ENCODE measurements at places on chromosomes 16 and 17.

DNA sequence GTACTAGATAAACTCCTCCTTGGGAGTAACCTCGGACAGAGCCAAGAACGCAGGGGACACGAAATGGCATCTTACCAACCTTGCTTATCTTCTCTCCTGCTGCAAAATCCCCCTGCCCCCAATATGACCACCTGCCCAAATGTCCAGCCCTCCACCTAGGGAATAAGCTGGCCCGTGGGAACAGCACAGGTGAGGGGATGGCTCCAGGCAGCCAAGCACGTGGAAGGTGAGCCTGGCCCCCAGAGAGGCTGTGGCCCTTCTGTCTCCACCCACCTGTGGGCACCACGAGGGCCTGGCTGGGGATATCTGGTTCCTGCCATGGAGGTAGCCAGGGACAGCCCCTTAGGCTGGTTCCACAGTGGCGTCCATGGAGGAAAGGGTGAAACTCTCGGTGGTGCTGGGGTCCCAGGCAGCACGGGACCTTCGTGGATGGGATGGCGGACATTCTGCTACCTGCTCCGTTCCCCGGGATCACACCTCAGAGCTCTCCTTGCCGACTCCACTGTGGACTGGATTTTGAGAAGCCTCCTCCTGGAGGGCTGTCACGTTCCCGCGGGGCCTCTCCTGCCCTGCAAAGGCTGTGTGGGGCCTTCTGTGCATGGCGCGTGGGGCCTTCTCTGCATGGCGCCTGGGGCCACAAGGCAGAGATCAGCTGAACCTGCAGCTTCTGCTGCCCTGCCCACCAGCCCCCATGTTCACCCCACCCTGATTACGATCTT lies 388.5 kb upstream of the TNRC6C start:
- DNase-seq, result no peak

GRCh38 chr17:55601874-55602364 lies 90.7 kb upstream of the SMIM36 start:
- peak; percentile 29 for DNase-seq

DNA sequence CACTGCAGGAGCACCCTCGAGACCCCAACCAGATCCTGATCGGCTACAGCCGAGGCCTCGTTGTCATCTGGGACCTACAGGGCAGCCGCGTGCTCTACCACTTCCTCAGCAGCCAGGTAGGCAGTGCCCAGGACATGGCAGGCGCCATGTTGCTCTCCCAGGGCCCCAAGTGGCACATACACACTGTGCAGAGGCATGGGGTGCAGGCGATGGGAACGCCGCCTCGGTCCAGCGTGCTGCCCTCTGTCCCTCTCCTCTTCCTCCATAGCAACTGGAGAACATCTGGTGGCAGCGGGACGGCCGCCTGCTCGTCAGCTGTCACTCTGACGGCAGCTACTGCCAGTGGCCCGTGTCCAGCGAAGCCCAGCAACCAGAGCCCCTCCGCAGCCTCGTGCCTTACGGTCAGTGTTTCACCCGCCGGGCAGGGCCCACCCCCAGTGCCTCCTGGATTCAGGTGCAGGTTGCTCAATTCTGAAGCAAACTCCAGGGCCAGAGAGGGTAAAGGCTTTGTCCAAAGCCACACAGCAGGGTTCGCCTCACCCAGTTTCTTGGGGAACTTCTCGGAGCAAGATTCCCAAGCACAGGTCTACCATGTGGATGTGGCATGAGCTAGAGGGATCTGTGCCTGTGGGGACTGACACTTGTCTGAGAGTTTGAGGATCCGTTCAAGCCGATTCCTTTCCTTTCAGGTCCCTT lies 24.4 kb upstream of the MYO15B start:
- no peak for DNase-seq

DNA sequence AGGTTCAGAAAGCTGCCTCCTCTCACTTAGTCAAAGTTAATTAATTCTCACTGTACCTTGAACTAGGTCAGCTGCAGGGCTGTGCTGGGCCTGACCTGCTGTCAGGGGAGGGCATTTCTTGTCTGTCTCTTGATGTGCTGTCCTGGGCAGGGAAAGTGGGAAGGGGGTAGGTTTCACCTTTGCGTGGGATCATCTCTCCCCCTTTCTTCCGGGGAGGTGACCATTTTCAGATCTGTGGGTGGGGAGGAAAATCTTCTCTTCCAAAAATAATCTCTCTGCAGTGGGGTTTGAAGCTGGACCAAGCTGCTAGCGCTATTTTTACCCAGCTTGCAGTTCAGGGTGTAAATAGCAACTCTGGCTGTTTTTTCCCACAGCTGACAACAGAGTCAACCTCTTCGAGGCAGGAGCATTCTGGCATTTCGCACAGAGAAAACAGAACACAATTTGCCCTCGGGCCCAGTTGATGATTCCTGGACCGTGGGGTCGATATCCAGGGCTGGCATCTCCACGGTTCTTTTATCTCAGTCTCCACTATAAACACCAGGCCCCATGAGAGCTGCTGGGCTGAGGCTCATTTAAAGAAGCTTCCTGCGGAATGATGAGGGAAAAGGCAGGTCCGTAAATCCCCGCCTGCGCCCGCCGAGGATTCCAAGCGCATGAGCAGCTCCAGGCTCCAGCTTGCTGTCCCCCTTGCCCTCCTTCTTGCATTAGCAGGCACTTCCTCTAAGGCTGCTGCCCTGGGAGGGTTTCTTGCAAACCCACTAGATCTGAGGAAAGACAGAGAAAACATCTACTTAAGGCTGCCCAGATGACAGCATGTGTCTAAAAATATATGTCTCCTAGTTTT lies 93.9 kb downstream of the YPEL2 start:
- DNase-seq, result no peak

GRCh38 chr17:70074956-70075355 lies at the start of gene KCNJ16:
Gene KCNJ16 (plus strand): TSS chr17:70075225. CDS start chr17:70132088, 56,863 bp downstream.
- no peak for DNase-seq

DNA sequence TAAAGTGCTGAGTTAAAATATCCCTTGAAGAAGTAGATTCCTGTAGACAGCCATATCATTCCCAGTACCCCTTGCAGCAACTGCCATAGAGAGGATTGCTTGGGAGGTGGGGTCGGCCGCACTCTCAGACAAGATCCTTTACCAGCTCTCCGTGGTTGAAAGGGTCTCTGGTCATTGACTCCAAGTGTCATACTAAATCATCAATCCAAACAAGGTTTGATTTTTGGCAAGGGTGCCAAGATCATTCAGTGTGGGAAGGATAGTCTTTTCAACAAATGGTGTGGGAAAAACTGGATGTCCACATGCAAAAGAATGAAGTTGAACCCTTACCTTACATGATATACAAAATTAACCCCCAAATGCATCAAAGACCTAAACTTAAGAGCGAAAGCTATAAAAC lies 21.8 kb downstream of the TBX2 start:
- no peak for DNase-seq

DNA sequence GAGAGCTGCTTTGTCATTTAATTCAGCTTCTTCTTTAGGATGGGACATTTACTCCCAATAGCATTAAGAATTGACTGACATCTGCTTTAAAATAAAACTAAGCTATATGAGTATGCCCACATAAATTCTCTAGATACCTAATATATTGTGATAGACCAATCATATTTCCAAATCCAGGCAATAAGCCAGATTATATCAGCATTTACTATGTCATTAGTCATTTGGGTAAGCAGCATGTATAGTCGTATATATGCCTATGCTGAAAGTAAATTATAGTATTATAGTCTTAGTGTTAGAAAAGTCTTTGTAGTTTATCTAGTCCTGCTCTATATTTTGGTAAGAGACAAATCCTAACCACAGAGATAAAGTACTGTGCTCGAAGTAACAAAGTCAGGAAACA lies 958.1 kb downstream of the KCNJ2 start:
- no peak for DNase-seq

DNA sequence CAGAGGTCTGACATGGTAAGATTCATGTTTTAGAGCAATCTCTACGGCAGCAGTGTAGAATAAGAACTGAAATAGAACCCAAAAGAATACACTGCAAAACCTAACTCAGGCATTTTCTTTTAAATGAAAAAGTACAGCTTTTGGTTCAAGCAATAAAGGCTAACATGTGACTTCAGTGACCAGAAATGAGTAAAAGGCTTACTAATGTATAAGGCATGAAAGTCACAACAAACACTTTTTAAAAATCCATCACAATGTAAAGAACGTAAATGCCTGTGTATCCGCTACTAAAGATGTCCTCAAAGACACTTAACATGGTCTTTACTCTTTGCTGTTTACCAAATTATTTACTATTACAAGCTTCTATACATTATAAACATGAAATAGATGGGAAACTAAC lies 16.6 kb downstream of the KIAA0753 start:
- no peak for DNase-seq

DNA sequence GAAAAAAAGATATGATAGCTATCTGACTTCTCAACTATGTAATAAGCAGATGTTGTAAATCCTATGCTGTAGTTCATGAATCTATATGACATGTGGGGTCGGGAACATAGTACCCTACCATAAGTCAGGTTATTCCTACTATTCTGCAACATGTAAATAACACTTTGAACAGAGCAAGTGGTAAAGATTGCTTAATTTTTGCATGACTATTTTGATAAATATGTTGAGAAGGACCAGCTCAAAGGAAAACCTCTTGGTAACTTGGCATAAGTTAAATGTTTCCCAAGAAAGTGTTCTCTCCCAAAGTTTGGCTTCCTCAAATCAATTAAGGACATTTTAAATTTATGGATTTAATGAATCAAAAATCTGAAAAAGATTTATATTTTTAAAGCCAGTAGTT lies 62.1 kb downstream of the ABHD15 start:
- DNase-seq, result no peak

DNA sequence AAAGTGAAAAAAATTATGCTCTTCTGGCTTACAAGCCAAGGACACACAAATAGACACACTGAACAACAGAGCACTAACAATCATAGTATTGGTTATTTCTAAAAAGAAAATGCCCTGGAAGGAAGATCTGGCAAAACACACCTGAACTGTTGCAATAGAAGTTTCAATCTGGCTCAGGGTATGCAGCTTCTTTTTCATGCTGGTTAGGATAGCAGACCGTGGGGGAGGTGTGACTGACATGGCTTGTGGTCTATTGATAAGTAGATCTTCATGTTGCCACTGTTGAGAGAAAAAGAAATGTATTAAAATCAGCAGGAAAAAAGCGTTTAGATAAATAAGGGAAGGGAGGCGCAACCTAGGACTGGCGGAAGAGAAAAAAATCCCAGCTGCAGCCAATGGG lies 26.5 kb upstream of the ARL6IP1 start:
- DNase-seq, result no peak

DNA sequence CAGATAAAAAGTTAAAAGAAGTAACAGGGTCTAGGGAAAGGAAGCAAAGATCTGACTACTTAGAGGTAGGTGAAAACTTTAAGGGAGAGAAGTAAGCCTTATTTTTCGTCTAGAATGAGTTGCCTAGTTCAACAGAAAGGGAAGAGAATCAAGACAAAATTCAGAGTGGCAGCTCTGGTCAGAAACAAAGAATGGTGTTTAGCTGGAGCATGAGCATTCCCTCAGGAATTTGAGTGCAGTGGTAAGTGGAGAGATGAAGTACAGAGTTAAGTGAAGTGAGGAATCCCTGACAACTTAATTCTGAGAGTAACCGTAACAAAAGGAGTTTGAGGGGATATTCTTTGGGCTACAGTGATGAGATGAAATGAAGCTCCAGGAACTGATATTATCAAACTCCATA lies 11.5 kb downstream of the SMG6 start:
- no peak for DNase-seq

GRCh38 chr16:16073891-16074881 lies 124.8 kb downstream of the ABCC1 start:
- no peak for DNase-seq

DNA sequence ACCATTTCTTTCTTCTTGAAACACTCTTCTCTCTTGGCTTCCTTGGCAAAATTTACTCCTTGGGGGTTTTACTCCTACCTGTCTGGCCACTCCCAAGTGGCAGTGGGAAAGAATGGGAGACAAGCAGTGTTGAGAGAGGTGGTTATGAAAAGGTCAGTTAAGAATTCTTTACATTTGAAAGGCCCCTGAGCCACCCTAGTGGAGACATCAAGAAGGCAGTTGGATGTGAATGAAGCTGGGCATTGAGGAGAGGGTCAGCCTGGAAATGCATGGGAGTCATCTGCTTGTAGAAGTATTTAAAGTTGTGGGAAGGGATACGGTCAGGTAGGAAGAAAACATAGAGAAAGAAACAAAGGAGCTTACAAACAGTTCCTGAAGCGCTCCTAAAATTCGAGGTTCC lies 42.3 kb upstream of the CCNF start:
- no peak for DNase-seq

DNA sequence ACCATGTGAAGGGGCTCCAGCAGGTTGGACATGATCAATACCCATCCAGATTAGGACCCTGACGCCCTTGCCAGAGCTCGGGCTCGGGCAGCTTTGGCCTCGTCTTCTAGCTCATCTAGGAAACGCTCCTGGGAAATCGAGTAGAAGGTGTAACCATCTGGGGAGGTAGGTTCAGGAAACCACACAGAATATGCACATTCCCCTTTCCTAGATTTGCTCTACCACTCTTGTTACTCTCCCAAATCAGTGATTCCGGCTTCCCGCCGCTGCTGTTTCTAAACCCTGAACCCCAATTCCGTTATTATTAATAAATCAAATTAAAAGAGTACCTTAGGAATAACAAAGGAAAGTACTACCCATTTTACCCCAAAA lies 507 bp downstream of the COA3 start:
- DNase-seq, result no peak

DNA sequence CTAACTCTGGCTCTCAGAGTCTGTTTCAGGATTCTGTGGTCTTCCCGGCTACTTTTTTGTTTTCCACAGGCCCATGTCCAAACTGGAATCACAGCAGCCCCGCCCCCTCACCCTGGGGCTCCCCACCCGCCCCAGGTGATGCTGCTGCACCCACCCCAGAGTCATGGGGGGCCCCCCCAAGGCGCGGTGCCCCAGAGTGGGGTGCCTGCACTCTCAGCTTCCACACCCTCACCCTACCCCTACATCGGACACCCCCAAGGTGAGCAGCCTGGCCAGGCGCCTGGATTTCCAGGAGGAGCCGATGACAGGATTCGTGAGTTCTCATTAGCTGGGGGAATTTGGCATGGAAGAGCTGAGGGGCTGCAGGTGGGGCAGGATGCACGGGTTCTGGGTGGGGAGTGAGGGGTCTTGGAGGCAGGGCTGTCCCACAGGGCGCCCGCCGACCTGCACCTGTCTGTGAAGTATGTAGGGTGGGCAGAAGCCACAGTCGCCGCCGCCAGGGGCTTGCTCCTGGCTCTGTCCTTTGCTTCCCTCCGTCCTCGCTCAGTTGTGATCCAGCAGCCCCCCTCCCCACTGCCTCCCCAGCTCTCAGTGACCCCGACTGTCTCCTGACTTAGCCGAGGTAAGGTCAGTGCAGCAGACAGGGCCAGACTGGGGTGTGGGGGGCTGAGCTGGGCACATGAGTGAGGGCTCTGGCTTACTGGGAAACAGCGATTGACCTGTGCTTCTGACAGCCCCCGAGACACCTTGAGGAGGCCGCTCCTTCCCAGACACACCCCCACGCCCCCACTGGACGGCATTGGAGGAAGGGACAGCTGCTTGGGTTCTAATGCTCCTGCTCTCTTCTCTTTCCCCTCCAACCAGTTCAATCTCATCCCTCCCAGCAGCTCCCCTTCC lies 10.0 kb downstream of the TUFM start:
- DNase-seq, result no peak
